ENCODE measurements at places on chromosomes 4 and X.

GRCh38 chr4:173415885-173416653 lies 17.2 kb upstream of the SCRG1 start:
- DNase-seq = no peak

GRCh38 chr4:152211936-152212653 lies 323.8 kb downstream of the FBXW7 start:
- no peak for DNase-seq

DNA sequence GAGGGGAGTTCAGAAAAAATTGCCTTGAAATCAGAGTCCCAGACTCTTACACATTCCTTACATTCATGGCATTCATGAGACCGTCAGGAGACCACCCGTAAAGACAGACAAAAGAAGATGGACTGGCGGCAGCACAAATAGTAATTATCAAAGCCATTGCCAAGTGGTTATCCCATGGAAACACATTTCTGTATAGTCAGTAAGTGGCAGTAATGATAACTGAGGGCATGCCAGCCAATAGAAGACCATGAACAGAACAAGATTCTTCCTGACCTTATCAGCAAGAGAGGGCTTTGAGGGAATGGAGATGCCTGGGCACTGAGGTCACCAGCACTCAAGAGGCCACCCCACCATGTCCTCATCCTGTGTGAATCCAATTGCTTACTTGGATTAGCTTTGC lies 121.7 kb upstream of the HCCS start:
- no peak for DNase-seq

DNA sequence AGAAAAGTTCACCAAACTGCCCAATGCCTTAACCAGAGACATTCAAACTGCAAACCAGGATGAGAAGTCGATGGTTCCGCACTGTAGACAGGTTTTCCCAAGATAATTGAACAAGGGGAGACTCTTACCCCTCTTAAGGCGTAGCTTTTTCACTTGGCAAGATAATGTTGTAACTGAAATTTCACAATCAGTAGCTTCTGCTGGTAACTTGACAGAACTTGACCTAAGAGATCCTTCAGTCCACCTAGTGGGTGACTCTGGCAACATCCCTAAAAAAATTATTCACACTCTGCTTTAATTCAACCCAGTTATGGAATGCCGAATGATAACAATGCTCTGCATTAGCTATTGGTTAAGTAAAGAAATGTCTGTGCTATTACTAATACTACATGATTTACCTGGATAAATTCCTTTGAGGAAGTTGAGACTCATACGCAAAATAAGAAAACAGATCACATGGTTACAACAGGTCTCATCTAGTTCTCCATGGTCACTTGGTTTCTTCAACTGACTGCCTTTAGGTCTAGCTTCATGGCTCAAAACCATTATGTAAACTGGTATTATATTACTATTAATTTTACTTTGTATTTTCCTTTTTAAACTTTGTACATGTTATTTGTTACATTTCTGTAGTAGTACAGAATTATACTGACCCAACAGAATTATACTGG lies 9.1 kb downstream of the ELF2 start:
- no peak for DNase-seq

- DNase-seq = no peak
Measured at GRCh38 chr4:39614487-39615162, 24.0 kb downstream of the SMIM14 start.

DNA sequence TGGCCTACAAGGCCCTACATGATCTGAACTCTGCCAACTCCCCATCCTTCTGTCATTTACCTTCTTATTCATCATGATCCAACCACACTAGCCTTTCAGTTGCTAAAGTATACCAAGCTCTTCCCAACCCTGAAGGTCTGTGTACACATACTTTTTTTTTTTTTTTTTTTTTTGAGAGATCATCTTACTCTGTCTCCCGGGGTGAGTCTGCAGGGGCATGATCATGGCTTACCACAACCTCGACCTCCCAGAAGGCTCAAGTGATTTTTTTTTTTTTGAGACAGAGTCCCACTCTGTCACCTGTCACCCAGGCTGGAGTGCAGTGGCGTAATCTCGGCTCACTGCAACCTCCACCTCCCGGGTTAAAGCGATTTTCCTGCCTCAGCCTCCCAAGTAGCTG lies 5.9 kb upstream of the UTP14A start:
- DNase-seq = no peak

DNA sequence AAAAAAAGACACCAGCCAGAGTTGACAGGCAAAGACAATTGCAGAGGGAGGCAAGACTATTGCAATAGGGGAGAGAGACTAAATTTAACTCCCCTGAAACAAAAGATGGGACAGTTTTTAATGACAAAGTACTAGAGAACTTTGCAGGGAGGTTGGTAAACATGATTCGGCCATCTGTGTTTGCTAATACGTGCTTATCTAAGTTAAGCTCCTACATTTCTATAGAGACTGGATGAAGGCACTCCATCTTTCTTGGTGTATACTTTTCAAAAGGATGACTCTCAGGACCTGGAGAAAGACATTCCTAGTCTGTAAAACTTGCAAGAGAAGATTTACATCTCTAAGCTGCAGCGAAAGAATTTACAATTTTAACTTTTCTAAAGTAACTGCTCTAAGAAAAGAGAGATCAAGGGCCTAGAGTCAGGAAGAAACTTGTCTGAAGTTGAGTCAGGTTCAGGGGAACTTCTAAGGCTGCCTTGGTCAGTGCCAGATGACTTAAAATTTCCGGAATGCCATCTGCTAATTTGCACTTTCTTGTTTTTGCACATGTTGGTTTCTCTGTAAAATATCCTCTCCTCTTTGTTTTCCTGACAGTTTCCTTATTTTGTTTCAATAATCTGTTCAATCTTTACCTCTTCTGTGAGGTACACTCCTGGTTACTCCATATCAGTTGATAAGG lies 10.6 kb downstream of the ADAM29 start:
- DNase-seq = no peak

DNA sequence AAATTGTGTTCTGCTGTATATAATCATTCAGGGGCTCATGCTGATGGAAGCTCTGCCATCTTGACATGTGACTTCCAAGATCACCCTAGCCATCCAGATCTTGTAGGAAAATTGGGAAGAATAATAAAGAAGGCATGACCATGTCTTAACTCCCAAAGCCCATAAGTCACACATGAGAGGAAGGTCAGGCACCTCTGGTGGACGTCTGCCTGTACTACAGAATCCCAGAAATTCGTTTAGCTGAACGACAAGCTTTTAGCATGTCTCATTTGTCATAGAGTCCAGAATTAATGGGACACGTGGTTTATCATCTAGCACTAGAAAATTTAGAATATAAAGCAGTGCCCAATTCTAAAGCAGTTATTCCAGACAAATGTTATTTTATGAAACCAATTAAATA lies 212.7 kb downstream of the CENPC start:
- DNase-seq = peak; percentile 12

DNA sequence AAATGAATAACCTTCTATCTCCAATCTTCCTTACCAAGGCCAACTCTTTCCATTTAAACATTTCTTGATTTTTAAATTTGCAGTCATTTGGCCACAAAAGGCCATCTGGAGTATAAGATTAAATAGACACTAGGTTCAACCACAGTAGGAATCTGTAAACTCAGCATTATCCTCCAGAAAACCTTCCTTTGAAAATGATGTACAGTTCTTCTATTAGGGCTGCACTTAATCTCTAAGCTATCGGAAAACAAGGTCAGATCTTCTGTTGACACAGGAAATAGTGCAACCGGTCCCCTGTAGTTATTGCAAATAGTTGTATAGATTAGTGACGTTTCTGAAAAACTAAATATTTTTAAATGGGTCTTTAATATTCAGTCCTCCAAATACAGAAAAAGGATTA lies 359.0 kb upstream of the ATOH1 start:
- no peak for DNase-seq

GRCh38 chr4:122577808-122578781 lies 42.8 kb downstream of the IL21 start:
- DNase-seq = no peak

- DNase-seq = no peak
Measured at GRCh38 chrX:47746446-47746845, 87.5 kb upstream of the UXT start.

DNA sequence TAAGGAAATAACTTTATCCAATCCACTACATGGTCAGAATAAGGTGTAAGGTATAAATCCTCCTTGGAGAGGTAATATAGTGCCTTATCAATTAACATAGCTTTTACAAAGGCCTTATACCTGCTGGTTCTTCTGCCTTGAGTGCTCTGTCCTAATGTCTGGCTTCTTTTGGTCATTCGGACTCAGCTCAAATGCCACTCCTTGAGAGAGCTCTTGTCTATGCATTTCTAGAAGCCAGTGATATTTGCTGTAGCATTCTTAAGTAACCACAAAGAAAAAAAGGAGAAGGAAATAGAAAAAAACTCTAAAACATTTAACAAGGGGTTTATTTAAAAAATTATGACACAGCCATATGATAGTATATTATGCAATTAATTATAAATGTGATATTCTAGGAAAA lies 444.8 kb upstream of the SLIT2 start:
- no peak for DNase-seq

DNA sequence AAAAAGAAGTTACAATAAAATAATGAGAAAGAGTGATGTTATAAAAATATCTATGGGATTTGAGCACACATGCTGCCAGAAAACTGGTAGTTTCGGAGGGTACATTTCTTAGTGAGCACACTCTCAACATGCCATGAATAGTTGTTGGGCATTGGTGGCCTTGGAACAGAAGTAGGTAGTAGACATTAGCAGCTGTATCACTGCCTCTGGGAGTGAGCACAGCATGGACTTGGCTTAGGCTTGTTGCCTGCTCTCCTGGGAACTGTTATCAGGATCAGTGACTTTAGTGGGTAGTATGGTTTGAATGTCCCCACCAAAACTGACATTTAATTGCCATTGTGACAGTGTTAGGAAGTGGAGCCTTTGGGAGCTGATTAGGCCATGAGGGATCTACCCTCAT lies 13.3 kb upstream of the PDLIM3 start:
- DNase-seq = no peak

- peak; percentile 56 for DNase-seq
Measured at GRCh38 chr4:77095101-77095821, 19.5 kb upstream of the CCNI start.

- no peak for DNase-seq
Measured at GRCh38 chr4:110359076-110359475, 116.9 kb upstream of the ENPEP start.

DNA sequence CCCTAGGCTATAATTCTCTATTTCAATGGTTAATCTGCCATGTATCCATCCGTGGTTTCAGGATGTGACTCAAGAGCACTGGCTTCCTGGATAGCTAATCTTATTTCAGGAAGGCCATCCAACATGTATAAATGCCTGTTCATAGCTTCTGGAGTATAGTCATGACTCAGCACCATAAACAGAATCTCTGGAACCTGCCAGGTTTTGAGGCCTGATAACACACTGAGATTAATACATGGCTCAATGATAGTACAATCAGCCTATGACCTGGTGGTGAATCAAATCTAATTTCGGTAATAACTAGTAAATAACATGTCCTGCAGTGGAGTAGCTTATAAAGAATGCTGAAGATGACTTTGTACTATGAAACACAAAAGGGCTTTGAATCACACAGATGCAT lies 5.7 kb upstream of the IL13RA2 start:
- DNase-seq = no peak

DNA sequence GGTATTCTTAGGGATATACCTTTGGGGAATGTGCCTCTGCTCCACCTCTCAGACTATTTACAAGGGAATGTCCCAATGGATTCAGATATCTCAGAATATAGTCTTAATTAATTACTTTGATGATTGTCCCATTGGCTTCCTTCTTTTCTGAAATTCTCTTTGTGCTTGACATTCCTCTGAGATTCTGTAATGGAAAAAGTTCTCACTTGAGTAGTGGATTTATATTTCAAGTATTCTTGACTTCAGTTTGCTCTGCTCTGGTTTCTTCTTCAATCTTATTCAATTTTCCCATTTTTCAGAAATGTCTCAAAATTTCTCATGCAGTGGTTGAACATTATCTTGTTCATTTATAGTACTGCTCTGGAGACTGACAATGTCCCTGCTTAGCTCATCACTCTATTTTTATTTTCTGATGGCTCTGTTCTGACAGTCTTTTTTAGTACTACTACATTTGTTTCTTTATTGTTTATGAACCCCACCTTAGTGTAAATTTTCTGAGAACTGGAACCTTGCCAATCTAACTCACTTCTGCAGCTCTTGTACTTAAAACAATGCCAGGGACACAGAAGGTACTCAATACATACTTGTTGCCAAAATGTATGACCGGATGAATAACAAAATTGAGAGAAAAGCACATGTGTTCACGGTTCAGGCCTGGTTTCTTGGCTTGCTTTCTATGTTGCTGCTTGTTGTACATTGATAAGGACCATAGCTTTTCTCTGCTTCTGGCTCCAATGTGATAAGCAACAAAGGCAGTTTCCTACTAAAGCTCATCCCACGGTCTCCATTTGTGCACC lies 471.7 kb downstream of the GASK1B start:
- DNase-seq = no peak

- no peak for DNase-seq
Measured at GRCh38 chr4:152699313-152699712, 19.5 kb upstream of the TMEM154 start.

DNA sequence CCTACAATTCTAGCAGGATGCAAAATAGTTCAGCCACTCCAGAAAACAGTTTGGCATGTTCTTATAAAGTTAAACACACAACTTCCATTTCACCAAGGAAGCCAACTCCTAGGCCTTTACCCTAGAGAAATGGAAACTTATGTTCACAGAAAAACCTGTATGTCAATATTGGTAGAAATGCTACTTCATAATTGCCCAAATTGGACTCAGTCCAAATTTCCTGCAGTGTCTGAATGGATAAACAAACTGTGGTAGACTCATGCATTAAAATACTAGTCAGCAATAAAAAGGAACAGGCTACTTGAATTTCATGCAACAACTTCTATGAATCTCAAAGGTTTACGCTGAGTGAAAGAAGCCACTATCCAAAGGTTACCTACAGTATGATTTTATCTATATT lies 1738.8 kb upstream of the IGFBP7 start:
- DNase-seq = no peak

GRCh38 chrX:69029771-69030170 lies 135.5 kb downstream of the PJA1 start:
- no peak for DNase-seq

DNA sequence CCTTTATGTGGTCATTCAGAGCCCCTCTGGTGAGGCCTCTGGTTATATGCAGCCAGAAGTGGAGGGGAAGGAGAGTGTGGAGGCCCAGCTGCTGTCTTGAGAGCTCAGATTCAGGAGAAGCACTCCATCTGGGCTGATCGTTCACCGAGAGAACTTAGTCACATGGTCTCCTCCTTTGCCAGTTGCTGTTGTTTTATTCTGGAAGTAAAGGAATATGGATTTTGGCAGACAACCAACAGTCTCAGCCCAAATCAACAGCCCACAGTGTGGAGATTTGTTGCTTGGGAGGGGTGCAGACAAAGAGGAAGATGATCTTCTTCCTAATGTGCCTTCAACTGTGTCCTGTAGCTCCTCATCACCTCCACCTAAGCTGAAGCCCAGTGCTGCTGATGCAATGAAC lies 355.4 kb downstream of the ANK2 start:
- no peak for DNase-seq

- no peak for DNase-seq
Measured at GRCh38 chr4:101791182-101791558, 640 bp downstream of the BANK1 start.
